ENCODE measurements at places on chromosomes 1 and 21.

DNA sequence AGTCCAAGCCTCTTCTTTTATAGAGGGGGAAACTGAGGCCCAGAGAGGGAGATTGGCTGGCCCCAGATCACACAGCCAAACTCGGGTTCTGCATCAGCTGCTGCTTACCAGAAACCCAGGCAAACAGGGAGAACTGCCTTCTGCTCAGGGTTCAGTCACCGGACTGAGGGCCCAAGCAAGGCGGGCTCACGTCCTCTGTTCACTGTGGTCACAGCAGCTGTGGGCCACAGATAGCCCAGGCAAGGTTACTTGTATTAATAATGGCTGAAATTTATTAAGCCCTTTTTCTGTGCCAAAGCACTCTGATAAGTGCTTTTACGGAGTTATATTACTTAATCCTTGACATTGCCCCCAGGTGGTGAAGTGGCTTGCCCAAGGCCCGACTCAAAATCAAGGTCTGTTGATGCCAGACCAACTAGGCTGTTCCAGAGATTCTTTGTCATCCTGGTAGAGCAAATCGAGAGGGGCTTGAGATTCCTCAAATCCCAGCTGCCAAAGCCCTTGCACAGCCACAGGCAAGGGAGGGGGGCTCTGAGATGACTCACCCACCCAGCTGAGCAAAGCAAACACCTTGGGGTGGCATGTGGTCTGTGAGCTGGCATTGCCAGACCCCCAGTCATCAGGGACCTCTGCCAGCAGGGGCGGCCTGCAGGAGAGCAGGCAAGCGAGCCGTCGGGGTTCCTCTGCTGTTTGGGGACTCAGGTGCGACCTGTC, 36.5 kb downstream of the EPHB2 start:
- peak; percentile 51 for DNase-seq

- peak; percentile 48 for DNase-seq
These were observed 156.0 kb downstream of the TOMM20 start for GRCh38 chr1:234972411-234973191.

DNA sequence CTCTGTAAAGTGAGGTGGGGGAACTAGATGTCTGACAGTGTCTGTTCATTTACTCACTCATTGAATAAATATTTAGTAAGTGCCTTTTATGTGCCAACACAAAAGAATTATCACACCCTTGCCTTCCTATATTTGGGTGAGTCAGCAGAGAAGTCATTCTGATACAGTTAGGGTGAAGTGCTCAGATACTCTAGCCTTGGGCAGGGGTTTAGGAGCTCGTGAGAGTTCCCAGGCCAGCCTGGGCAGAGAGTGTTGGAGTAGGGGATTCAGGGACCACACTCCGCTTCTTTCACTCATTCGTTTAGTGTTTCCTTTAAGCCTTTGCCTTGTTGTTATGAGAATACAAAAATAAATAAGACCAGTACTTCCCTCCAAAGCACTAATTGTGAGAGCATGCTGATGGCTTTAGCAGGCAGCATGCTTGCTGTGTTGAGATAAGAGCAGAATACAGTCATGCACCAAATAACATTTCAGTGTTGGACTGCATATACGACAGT, 83.9 kb downstream of the DYRK1A start:
- peak; percentile 32 for DNase-seq

DNA sequence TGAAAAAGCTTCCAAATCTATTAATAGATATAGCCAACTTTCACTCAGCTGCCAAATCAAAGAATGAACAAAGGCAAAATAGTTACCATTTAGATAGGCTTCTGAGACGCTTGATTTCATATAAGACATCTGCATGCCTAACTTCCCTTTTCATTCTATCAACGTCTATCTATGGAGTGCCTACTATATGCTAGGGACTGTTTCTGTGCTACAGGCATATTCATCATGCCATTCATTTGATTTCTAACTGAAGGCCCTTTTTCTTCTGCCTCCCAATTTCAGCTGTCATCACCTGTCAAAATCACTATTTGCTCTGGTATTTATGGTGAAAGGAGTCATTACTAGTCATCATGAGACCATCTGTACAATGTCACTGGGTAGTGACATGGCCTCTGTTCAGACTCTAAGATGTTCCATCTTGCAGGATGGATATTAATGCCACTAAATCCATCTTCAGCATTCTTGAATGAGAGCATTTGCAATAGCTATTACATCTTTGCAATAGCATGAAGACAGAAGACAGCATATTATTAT, 4.3 kb upstream of the KRTAP13-1 start:
- DNase-seq, result no peak

- DNase-seq, result no peak
These were observed 4.6 kb upstream of the BTG2 start for GRCh38 chr1:203300441-203301330.

- DNase-seq, result no peak
These were observed 225.6 kb upstream of the FGGY start for GRCh38 chr1:59071289-59071688.

- DNase-seq, result no peak
These were observed 46.9 kb upstream of the TMEM51 start for GRCh38 chr1:15106608-15107007.

DNA sequence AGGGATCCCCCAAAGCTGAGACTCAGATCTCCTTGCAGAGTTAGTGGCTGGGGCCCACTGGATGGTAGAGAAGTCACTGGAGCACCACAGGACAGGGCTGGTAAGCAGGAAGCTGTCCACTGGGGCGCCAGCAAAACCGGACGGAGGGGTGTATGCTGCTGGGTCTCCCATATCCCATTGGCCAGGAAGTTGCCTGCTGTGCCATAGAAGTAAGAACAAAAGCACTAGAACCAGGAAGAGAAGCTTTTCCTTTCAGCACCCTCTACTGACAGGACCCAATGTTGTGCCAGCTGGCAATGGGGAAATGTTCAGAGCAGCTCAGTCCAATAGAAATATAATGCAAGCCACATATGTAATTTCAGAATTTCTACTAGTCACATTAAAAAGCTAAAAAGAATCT, 146.6 kb downstream of the SPATA46 start:
- DNase-seq, result no peak

GRCh38 chr21:37551331-37551992, 184.9 kb downstream of the DYRK1A start:
- DNase-seq, result peak; percentile 38

DNA sequence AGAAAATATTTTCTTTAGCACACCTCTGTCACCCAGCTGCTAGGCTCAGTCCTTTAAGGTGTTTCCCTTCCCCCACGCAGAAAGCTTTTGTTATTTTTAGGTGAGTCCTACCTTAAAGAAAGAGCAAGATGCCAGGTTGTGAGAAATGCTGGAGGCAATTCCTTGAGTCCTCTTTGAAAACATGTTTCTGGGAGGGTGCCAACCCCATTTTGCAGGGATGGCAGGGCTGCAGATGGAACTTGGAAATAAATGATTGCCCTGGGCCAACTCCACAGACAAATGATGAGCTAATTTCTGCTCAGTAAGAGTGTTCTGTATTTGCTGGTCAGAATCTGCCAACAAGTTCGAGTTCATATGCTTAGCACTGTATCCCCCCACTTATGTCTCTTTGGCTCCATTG, 119.2 kb upstream of the RAB3GAP2 start:
- no peak for DNase-seq

- DNase-seq, result no peak
These were observed 904.2 kb downstream of the ADGRL2 start for GRCh38 chr1:82704966-82705365.

DNA sequence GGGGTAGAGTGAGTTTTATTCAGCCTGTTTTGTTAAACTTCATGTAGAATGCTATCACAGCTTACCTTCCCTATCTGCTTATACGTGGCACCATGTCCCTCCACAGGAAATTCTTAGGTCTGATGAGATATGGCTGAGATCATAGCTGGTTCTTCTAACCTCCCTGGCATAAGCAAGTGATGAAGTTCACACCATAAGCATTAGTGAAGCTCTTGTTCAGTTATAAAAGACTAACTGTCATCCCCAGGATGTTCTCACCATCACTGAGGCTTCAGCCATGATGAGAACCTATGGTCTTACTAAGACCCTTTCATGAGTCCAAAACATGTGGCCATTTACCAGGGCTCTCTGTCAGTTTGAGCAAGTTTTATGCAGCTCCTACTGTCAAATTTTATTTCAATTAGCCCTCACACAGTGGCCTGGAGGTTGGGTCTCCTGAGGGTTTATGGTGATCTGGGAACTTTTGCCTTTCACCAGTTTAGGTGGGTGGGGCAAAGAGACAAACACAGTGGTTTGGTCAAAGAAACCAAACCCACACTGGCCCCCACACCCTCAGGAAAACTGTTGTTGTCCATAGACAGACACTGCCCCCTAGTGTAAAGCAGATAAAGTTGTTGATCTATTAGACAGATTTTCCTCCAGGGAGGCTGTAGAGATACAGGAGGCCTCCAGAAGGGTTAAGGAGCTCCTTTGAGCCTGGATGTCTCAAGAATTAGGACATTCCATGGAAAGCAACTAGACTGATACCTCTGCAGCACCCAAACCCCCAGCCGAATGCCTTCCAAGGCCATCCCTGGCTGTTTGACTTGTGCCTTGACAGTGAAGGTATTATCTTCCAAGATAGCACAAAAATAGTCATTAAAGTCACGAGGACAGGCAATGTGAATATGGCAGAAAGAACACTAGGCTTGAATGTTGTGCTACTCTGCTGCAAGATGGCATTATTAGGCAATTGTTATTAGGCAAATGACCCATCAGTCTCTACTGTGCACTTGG, 5.0 kb downstream of the SLC22A15 start:
- peak; percentile 69 for DNase-seq

GRCh38 chr1:99877568-99877967, 27.4 kb downstream of the AGL start:
- no peak for DNase-seq

DNA sequence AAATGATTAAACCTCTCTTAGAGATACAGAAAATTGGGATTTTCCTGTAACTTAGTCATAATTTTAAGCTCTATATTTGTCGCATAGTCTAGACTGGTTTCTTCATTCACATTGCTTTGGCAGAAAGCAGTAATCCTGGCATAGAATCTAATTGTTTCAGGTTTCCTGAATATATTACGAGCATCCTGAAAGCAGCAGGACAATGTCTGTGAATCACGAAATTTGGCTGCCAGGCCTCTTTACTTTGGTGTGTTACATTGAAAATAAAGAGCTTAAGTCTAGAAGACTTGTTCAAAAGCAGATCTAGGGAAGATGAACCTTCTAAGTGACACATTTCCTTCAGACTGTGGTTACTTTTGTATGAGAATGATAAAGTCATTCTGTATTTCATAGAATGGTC, 72.2 kb downstream of the TDRD5 start:
- no peak for DNase-seq

- DNase-seq, result no peak
These were observed 47.5 kb downstream of the SYDE2 start for GRCh38 chr1:85153149-85153891.

GRCh38 chr1:54768093-54768492, 3.8 kb upstream of the PARS2 start:
- no peak for DNase-seq

DNA sequence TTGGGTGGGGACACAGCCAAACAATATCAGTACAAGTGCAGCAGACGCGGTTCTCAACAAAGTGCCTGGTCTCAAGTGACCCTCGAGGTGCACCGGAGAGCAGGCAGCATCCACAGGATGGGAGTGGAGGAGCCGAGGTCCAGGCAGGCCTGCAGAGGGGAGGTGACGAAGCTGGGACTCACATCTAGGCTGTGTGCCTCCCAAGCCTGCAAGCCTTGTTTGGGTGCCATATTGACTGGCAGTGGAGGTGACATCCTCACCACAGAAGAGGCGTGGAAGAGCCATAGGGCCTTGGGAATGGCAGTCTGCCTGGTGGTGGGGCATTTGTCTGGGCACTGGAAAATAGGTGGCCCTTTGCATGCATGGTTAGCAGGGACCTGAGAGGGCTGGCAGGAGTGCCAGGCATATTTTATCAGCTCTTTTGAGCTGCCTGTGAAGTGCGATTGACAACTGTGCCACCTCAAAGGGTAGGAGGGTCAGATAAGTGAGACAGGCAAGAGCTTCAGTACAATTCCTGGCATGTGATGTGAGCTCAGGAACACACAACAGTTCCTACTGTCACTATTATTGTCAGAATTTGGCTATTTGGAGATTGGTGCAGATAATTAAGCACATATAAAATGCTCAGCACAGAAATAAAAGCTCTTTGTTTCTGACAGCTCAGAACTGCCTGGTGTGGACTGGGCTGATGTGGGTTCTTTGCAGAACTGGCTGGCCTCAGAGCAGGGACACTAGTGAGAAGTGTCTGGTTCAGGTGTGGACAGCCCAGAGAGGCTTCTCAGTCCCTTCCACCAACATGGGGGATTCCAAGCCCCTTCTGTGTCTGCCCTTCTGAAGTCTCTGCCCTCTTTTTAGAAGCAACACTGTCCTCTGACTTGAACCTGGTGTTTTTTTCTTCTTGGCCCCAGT, 347.6 kb upstream of the AJAP1 start:
- DNase-seq, result no peak

DNA sequence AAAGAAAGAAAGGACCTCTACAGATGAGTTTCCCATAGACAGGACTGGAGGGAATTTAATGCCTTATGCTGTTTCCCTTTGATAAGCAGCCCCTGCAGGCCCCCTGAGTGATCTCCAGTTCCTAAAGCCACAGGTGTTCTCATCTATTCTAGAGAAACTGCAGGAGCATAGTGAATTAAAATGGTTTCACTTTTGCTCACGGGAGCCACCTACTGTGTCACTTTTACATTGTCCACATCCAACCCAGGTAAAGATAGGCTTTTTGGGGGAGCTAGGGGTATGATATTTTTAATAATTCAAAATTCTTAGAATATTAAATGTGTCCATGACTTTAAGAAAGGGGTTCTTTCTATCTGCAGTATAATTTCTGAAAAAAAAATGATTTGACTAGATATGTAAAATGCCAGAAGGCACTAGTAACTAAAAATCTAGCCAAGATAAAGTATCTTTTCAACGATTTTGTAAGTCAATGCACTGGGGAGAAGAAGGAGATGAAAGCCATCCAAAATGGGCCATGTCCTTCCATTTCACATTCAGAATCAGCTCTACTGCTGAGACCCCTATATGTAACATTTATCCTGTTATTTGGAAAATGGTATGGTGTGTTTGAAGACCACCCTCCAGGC, 267.3 kb upstream of the DUSP10 start:
- no peak for DNase-seq

DNA sequence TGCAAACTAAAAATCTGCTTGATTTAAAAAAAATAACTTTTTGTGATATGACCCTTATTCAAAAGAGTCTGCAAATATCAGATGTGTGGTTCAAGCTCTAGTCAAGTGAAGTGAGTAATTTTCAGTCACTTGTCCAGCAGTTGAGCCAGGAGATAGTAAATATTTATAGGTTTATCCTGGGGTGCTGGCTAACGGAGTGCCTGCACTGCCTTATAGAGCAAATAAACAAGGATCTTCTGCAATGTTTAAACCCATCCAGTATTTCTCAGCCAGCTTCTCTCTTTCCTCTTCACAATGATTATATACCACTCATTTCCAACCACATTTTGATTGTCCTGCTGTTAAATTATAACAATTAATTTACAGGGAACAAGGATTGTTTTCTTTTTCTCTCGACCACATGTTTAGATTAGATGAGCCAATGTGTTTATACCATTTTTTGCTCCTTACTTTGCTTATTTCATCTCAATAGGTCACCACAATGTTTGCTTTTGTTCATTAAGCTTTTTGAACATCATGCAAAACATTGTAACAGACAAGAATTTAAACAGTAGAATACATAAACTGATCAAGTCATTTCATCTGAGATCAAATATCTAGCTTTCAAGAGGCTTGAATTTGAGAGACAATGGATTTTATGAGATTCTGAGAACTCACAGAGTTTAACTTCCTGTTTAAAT, 60.3 kb upstream of the GREM2 start:
- no peak for DNase-seq

- DNase-seq, result no peak
These were observed 44.5 kb upstream of the EDN2 start for GRCh38 chr1:41528726-41529605.

- no peak for DNase-seq
These were observed 21.5 kb downstream of the RPL5 start for GRCh38 chr1:92853299-92853698.

- DNase-seq, result no peak
These were observed 66.7 kb upstream of the ABCD3 start for GRCh38 chr1:94351481-94351880.

Data from AG10803 (cell line).